ENCODE measurements at places on chromosomes 16 and 17.

DNA sequence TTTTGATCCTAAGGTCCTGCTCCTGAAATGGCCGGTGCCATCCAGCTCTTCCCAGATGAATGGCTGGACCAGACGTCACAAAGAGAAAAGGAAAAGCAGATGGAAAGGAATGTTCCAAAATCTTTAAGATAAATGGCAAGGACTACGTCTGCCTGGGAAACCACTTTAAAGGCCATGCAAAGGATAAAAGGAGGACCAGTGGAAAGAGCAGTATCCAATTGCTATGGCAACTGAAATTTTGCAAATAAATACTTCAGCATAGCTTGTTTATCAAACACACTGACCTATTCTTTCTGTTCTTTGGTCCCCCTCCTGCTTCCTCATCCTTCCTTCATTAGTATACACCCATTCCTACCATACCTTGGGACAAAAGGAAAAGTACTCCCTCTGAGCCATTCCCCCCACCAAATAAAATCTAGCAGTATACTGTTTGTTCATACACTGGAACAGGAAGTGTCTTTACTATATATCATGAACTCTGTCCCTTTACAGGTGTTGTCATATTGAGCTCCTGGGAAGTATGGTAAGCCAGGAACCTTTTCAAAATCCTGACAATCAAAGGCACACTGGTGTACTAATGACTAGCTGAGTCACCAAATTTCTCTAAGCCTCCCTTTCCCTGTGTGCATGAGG is 37.2 kb upstream of the NUFIP2 start:
- DNase-seq: no peak

DNA sequence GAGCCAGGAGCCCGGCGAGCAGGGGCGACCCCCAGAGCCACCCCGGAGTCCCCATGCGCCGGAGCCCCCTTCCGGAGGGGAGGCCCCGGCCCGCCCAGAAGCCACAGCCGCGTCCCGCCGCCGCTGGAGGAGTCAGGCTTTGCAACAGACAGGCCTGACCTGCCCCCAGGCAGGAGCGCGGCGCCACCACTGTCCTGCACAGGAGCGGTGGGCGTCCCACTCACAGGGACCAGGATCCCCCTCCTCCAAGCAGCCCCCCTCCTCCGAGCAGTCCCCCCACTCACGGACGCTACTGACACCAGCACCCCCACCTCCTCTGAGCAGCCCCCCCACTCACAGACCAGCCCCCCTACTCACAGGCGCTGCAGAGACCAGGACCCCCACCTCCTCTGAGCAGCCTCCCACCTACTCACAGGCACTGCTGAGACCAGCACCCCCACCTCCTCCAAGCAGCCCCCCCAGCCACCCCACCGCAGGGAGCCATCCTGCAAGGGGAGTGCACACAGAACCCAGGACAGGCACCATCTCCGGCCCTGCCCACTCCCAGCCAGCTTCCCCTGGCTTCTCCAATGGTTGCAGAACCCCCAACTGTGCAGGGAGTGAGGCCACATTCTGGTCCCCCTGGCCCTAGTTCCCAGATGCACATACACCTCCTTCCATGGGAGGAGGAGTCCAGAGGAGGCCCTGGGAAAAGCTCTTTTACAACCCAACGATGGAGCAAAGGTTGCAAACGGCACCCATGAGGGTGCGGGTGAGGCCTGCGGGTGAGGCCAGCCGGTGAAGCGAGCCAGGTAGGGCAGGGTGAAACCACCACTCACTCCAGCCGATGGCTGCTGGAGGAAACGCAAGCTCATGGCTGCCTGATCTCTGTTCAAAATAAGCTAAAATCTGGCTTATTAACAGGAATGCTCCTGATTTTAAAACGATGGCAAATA is 69.9 kb downstream of the ABR start:
- DNase-seq: no peak

- DNase-seq: no peak
Measured at GRCh38 chr16:19700319-19700781, 17.7 kb downstream of the KNOP1 start.

GRCh38 chr16:8644211-8645140 is 23.0 kb downstream of the METTL22 start:
- peak; percentile 94 for DNase-seq

DNA sequence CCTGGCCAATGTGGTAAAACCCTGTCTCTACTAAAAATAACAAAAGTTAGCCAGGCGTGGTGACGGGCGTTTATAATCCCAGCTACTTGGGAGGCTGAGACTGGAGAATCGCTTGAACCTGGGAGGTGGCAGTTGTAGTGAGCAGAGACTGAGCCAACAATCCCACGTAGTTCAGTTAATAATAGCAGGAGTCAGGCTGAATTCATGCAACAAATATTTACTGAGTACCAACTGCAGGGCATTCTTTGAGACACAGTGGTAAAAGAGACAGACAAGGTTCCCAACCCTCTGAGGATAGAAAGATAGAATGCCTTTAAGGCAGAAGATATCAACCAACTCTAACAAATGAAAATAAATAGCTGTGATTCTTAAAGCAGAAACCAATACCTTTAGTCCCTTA is 39.1 kb downstream of the SPOP start:
- no peak for DNase-seq

DNA sequence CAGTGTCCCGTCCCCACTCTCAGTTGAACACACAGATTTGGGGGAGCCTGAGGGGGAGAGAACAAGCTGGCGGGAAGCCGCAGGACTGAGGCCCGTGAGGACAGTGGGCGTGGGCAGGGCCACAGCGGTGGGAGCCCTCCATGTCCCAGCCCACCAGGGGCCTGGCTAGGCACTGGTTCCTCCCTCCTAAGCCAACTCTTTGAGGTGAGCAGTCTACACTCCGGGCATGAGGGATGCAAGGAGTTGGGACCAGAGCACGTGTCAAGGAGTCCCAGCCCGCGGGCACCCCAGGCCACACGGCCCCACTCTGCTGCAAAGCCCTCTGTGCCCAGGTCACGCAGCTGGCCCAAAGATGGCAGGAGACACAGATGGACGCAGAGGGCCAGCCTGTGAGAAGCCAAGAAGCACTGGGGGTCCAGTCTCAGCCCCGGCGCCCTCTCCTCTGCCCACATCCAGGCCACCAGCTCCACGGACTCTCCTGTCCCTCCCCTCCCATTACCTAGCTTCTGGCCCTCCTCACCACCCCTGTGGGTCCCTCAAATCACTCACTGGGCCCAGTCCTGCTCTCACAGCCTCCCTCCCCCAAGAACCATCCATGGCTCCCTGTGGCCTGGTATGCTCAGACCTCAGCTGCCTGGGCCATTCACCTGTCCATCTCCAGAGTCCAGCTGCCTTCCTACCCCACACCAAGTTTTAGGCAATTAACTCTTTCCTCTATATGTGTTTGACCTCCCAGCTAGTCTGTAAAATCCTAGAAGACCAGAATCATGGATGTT is 206.5 kb downstream of the RBFOX3 start:
- no peak for DNase-seq

DNA sequence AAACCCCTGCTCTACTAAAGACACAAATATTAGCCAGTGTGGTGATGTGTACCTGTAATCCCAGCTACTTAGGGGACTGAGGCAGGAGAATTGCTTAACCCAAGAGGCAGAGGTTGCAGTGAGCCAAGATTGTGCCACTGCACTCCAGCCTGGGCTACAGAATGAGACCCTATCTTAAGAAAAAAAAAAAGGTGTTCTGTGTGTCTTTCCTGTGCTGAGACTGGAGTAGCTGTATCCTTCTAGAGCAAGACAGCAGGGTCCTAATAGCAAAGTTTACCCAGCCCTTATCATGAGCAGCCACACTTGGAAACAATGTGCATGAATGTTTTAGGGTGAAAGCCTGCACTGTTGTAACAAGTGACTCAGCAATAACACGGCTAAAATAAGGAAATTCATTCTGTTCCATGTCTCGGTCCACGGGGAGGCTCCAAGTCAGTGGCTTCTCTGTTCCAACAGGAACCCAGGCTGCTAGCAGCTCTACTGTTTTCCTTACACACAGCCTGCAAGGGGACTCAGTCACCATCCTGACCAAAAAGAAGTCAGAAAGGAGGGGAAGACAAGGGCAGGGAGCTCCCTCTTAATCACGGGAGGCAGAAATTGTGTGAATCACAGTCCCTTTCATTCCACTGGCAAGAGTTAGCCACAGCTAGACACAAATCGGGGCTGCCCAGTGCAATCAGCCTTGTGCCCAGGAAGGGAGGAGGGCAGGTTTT is 7.1 kb upstream of the SLC5A11 start:
- DNase-seq: peak; percentile 48

- no peak for DNase-seq
Measured at GRCh38 chr16:59478838-59479237, 744.7 kb upstream of the GOT2 start.

GRCh38 chr17:2692781-2693135 is 18.8 kb downstream of the CLUH start:
- DNase-seq: no peak

GRCh38 chr16:74817851-74818250 is 43.2 kb upstream of the FA2H start:
- no peak for DNase-seq

- DNase-seq: no peak
Measured at GRCh38 chr17:3861761-3862681, 16.0 kb upstream of the NCBP3 start.

DNA sequence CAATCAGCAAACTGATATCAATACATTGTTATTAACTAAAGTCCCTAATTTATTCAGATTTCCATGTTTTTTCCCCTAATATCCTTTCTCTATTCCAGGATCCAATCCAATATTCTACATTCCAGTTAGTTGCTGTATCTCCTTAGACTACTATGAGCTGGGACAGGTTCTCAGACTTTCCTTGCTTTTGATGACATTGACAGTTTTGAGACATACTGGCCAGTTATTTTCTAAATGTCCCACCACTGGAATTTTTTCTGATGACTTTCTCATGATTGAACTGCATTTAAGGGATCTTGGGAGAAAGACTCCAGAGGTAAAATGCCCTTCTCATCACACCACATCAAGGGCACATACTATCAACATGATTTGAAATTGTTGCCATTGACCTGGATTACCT is 177.1 kb upstream of the MAF start:
- no peak for DNase-seq

DNA sequence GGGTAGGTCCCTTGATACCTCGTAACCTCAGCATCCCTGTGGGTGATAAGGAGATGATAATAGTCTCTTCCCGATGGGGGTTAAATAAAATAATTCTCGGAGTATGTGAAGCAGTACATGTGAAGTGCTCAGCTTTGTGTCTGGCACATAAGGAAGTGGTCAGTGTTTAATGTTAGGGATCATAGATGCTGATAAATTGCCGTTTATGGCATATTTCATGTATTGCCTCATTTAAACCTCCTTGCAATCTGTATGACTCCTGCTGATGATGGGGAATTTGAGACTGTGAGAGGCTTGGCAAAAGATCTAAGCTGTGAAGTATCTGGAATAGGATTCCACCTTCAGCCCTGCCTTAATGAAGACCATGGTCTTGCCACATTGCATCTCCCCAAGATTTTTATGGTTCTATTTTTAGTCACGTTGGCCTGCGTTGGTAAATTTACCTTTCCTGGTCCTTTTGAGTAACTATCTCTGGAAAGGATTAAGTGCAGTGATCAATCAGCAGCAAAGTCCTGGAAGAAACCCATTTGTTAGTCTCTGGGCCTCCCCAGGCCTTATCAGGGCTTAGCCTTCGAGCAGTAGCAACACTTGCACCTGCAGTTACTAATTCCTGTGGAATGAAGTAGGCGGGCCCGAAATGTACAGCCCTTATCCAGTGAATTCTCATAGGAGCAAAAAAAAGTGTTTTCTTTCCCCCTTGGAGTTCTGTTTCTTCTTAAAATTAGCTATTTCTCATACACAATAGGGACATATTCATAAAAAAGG is 144.9 kb downstream of the WWOX start:
- DNase-seq: no peak

- no peak for DNase-seq
Measured at GRCh38 chr16:64858076-64858475, 263.8 kb downstream of the CDH11 start.

DNA sequence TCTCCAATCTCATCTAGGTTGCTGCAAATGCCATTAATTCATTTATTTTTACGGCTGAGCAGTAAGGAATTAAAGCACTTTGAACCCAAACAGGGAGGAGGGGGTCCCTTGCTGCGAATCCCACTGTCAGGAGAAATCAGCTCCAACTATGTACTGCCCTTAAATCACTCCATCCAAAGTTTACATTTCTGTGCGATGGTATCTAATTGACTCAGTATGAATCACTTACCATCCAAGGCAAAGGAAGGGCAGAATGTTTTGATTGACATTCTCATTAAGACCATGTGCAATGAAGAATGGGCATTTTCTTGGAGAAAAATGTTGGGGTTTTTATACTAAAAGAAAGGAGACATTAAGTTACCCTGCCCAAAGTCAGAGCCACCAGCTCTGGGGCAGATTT is 47.7 kb upstream of the XYLT1 start:
- DNase-seq: no peak

DNA sequence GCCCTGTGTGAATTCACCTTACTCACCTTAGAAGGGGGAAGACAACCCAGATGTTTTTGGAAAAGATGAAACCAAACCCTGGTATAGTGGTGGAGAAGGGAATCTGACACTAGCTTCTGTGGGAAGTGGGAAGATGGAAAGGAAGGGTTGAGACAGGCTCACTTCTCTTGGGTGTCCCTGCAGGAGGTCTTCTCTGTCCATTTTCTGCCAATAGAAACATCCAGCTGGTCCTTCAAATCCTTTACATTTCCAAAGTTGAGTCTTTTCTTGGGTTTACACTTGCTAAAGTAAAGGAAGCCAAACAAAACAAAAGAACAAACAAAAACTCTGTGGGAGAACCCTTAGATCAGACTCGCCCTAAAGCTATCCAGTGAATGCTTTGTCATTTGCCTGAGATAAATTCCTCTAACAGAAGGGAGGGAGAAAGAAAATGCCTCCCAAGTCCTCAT is 10.2 kb downstream of the HOXB1 start:
- DNase-seq: no peak

DNA sequence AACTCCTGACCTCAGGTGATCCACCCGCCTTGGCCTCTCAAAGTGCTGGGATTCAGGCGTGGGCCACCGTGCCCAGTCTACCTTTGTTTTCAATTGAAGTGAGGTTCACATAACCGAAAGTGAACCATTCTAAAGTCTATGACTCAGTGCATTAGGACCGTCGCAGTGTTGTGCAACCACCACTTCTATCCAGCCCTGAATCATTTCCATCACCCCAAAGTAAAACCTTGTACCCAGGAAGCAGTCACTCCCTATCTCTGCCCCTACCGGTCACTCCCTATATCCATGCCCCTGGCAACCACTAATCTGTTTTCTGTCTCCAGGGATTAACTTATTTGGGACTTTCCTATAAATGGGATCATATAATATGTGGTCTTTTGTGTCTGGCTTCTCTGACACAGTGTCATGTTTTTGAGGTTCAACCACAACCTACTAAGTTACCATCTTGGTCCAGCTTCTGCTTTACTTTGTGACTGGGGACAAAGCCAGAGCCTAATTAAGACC is 28.3 kb upstream of the CDC42EP4 start:
- peak; percentile 38 for DNase-seq

GRCh38 chr16:89069920-89070319 is 23.7 kb upstream of the ACSF3 start:
- no peak for DNase-seq

GRCh38 chr16:12219992-12220391 is 243.5 kb downstream of the SNX29 start:
- DNase-seq: no peak
